Heart left ventricle (tissue), 16 donors: ENCODE measurements at places on chromosomes 13 and 19.

- DNase-seq, result no peak
Observed at GRCh38 chr13:62629618-62630017, 1214.0 kb upstream of the PCDH20 start.

- no peak for DNase-seq
Observed at GRCh38 chr19:5032101-5032967, 63.4 kb downstream of the KDM4B start.

DNA sequence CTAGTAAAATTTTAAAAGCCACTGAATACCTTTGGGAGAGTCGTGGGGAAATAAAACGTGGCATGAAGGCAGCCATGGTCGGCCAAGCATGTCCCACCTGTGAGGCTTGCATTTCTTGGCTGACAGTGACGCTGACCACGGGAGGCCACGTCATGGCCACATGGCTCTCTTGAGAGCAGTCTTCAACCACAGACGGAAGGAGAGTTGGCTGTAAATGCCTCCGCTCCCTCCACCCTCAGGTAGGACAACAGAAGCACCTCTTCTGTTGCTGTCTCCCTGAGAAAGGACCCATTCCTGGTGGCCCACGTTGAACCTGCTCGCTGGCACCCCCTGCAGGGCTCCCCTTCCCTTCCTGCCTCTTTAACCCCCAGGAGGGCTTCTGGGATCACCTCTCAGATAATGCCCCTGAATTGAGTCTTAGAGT lies 10.6 kb upstream of the LRRC25 start:
- DNase-seq, result peak; percentile 41

DNA sequence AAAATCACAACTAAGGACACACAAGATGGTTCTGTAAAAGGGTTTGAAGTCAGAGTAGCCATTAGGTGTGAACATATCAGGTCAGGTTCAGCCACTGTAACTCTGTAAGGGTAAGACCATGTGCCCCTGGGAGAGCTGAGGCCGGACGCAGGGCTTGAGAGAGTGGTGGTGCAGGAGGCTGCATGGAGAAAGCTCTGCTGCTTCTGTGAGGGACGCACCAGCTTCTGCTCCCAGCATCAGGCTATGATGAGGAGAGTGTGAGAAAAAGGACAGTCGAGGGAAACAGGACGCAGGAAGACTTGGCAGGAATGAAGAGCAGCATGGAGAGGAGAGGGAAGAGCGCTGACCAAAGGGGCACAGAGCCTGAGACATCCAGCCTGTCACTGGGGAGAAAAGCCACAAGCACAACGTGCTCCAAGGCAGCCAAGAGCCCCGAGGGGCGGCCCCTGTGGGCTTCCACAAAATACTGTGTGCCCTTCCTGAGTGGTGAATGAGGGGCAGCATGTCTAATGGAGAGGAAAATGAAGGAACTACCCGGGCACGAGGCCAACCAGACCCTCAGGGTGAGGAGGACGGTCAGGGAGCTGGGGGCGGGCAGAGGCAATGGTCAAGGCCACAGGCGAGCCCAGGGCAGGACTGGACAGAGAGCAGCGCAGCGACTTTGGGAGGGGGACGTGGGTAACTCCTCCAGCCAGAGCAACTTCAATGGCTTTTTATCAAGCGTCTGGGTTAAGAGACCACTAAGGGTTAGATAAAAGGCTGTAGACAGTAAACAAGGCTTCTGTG lies 107.7 kb downstream of the COL4A1 start:
- DNase-seq, result no peak

DNA sequence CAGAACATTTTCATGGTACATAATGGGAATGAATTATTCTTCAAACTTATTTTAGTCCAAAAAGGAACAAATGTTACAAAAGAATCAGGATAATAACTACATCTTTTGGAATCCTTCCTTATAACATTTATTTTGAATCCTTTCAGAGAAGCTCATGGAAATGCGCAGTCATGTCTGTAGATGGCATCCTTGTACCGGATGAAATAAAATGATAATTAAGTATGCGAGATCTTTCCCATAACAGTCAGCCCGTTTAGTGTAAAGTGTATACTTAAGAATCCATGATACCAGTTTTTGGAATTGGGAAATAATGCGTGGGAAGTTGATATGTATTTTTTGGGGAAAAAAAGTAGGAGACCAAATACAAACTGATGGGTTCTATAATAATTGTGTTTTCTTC lies 418.8 kb downstream of the GPC5 start:
- DNase-seq, result no peak

DNA sequence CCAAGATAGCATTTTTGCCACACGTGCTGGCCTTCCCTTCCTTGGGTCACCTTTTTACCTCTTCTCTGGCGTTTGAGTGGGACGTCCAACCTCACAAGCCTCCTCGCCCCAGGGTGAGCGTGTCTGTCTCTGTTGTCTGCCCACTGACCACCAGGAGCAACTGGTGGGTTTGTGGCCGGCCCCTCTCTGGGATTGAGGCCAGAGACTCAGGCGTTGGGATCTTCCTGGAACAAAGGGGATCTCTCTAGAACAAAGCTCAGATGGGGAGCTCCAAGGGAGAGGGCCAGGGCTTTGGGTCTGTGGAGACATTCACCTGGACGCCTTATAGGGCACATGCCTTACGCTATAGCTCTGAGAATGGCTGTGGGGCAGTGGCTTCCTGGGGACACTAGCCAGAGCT lies 17.4 kb downstream of the COMP start:
- DNase-seq, result no peak

DNA sequence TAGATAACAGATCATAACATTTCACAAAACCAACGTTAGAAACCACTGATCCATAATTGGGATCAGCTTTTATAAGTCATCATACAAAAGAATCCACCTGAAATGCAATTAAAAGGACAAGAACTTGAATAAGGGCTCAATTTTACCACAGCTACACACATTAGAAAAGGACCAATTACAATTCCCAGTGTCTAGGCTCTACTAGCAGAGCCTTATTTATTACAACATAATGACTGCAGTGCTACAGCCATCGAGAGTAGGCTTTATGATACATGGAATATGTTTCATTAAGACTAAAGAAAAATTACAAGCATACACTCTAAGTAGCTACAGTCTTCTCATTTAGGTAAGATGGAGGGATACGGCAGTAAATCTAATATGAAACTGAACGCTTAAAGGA lies 2.9 kb downstream of the RBM26 start:
- DNase-seq, result no peak

GRCh38 chr19:35204799-35205732 lies 23.5 kb downstream of the FAM187B start:
- DNase-seq, result peak; percentile 36

GRCh38 chr19:21765151-21765550 lies 2.2 kb downstream of the ZNF100 start:
- DNase-seq, result no peak

DNA sequence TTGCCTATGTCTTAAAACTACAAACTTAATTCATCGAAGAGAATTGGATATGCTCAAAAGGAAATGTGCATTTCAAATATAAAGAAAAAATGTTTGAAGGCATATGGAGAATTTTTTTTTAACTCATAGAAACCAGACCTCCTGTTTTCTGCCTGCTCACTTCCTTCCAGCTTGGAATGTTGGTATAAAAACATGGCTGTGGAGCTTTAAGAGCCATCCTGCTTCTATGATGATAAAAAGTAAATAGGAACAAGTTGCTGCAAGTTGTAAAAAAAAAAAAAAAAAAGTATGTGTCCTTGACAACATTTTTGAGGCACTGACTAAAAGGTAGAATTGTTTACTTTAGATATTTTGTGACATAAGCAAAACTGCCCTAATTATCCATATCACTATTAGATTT lies 1230.7 kb downstream of the PCDH9 start:
- no peak for DNase-seq

DNA sequence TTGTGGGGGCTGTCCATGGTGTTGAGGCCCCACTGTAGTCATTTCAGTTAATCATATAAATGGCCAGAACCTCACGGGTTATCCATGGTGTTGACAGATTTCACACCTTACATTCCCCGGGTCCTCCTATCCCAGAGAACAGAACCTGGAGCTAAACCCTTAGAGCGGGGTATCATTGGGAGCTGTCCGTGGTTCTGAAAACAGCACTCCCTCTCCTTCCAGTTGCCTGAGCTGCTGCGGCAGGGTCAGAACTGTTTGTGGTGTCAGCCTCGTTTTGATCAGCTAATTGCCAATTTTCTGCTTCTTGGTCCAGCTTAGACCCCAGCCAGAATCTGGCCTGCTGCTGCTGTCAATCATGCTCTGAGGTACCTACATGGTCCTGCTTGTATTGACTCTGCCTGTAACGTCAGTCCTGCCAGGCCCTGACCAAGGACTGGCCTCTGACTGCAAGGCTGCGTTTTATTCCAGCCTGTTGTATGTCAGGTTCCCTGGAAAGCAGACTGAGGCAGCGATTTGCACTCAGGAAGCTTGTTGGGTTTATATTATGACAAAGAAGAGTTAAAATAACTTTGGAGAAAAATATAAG lies 55.8 kb upstream of the KCTD15 start:
- no peak for DNase-seq

- no peak for DNase-seq
Observed at GRCh38 chr19:53945441-53945840, 17.3 kb upstream of the CACNG8 start.

- DNase-seq, result no peak
Observed at GRCh38 chr19:9865732-9866501, 30.8 kb downstream of the PIN1 start.

DNA sequence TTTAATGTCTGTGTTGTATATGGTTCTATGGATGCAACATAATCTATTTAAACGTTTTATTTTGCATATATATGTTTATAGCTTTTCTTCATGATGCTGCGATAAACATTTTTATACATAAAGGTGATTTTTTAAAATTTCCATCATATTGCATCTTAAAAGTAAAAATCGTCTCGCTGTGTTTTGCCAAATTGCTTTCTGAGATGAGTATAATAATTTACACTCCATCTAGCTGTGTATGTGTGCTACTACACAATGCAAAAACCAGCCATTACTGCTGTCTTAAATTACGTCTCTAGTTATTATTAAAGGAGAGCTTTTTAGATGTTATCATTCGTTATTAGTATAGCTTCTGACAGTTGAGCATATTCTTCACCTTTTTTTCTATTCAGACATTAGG lies 37.2 kb downstream of the METTL21C start:
- no peak for DNase-seq

DNA sequence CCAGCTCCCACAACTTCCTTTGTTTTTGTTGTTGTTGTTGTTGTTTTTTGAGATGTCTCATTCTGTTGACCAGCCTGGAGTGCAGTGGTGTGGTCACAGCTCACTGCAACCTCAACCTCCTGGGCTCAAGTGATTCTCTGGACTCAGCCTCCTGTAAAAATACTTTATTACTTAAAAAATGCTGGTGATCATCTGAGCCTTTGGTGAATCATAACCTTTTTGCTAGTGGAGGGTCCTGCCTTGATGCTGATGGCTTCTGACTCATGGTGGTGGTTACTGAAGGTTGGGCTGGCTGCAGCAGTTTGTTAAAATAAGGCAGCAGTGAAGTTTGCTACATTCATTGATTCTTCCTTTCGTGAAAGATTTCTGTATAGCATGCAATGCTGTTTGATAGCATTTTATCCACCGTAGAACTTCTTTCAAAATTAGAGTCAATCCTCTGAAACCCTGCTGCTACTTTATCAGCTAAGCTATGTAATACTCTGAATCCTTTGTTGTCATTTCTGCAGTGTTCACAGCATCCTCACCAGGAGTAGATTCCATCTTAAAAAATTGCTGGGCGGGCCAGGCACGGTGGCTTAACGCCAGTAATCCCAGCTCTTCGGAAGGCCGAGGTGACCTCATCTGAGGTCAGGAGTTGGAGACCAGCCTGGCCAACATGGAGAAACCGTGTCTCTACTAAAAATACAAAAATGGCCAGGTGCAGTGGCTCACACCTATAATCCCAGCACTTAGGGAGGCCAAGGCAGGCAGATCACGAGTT lies 18.0 kb downstream of the ARHGAP35 start:
- no peak for DNase-seq

DNA sequence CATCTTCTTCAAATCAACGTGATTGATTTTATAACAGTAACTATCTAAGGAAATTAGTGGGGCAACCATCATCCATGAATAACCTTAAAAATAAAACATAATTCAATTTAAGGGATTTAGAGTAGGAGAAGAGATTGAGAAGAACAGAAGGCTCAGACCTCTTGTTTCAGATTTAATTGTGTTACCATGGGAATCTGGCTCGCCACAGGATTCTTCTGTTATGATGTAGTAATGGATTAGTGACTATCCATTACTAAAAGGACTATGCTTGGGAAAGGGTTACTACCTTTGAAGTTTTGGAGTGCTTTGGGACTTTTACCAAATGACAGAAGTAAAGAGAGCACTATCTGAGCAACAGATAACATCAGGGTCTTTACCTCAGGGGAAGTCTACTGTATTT lies 13.2 kb downstream of the FREM2 start:
- no peak for DNase-seq

DNA sequence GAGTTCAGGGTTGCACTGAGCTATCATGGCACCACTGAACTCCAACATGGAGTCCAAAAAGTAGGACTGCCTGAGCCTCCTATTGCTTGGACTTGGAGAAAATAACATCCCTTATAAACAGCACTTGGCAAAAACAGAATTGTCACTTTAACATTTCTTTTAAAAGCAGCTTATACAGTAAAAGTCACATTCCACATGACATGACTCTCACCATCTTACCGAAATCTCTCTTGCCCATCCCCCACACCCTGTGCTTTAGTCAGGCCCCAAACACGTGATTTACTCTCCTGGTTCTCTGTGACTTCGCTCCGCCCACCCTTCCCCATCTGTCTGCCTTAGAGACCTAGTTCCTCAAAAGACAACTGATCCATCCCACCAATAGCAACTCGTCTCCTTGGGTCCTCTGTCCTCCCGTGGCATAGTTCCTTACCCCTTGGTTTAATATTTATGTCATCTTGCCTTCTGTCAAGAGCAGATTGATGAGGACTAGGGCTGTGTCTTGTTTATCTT lies 4.6 kb downstream of the SAFB start:
- peak; percentile 74 for DNase-seq

- DNase-seq, result no peak
Observed at GRCh38 chr19:35642798-35643254, 1.3 kb downstream of the ETV2 start.

GRCh38 chr19:40512473-40513344 lies 45.9 kb downstream of the SPTBN4 start:
- DNase-seq, result no peak

DNA sequence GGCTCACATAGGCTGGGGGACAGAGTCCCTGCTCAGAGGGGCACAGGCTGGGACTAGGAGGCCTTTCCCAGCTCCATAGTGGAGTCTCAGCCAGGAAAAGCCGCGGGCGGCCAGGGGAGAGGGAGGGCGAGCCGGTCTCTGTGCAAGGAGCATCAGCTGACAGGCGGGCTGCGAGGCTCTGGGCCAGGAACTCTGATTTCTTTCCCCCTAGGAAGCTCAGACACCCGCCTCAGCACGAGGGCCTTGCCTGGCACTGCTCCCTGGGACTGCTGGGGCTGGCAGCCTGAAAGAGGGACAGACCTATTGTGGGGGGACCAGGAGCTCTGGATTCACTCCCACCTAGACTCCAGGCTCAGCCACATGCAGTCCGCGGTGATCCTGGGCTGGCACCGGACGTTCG lies 2.2 kb upstream of the PLK5 start:
- DNase-seq, result peak; percentile 63

DNA sequence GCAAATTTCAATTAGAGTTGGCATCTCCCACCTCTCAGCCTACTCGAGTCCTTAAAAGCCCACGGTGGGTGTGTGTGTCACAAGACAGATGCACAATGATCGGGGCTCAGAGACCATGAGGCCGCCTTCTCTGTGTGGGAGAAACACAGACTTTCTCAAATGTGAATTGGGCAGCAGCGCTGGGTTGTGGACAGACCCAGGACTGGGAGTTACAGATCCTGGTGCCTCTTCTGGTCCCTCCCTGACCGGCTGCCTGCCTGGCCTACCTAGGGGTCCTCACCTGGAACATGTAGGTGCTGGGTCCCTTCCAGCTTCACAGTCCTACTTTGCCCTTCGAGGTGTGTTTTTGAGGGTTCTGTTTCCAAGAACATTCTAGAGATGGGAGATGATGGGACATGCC lies 4.9 kb downstream of the CEACAM8 start:
- DNase-seq, result no peak
